ENCODE measurements at places on chromosomes 5 and 9.

GRCh38 chr5:33283243-33283642 is 157.5 kb upstream of the TARS1 start:
- DNase-seq: no peak

DNA sequence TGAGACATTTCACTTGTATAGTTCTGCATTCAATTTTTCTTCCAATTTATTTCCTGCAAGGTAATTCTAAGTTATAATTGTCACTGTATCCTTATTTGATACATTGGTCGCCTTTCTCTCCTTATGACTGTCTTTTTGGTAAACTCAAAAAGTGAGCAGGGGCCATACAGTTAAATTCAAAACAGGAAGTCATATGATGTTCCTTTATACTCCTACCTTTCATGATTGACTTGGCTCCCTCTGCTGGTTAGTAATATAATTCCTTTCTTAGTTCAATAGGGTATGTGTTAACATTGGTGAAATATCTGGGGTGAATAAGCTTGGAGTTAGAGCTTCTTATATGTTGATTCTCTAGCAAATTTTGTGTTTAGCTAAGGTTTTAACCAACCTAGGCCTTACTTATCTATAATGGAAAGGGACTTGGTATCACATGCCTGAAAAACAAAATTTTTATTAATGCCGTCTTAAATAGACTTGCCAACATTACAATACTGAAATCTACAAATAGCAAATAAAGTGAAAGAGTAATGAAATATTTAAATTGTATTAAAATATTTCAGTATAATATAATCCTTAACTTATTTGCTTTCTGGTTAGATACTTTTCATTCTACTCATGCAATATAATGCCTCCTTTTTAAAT is 6.0 kb upstream of the NIPBL start:
- no peak for DNase-seq

- DNase-seq: no peak
Measured at GRCh38 chr9:129471201-129472019, 149.5 kb downstream of the C9orf50 start.

DNA sequence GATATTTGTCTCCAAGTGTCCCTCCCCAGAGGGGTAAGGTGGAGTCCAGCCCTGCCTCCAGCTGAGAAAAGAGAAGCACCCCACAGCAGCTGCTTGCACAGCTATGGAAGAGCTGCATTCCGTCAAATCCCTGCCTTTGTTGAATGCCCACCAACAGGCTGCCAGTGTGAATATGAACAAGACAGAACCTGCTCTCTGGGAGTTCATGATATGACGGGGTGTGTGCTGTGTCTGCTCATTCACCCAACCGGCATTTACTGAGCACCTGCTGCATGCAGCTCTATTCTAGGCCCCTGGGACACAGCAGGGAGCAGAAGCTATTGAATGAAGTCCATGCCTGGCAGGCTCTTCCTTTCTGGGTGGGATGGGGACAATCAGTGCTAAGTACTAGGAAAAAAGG is 238.8 kb downstream of the GADD45G start:
- DNase-seq: no peak

- DNase-seq: no peak
Measured at GRCh38 chr9:118362123-118362522, 657.9 kb downstream of the TLR4 start.

GRCh38 chr5:27474047-27474309 is 435.6 kb upstream of the CDH9 start:
- no peak for DNase-seq

- no peak for DNase-seq
Measured at GRCh38 chr5:151344088-151344487, 3.3 kb downstream of the SLC36A2 start.

GRCh38 chr9:70988551-70988950 is 132.9 kb downstream of the TRPM3 start:
- DNase-seq: no peak

- DNase-seq: no peak
Measured at GRCh38 chr5:150485693-150486401, 22.1 kb upstream of the NDST1 start.

DNA sequence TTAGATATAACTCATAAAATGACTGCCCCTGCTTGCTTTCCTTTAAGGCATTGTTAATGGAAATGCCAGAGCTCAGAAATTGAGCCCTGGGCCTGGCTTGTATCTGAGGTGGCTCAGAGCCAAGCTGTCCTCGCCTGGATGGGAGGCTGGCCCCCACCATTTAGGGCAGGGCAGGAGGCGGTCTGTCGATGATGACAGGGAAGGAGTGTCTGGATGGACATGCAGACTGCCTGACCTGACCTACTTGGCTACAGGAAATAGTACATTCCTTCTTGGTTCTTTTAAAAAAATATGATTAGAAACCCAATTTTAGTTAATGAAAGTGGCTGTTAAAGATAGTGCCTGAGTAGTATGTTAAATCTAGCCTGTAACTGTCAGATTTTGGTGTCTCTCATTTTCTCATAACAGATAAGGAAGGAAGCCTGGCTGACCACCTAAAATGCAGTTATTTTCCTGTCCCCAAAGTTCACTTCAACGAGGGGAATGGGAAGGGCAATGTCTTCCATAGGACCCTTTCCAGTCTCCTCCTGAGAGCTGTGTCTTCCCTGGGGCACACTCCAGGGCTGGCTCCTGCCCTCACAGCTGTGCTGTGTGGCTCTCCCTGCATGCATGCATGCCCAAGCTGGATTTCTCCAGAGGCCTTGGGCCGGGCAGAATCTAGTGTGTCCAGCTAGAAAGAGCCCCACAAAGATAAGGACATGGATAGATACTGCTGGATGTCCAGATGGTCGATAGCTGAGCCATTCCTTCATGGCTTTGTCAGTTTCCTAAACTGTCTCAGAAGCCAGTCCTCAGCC is 42.3 kb downstream of the MACROH2A1 start:
- DNase-seq: no peak

DNA sequence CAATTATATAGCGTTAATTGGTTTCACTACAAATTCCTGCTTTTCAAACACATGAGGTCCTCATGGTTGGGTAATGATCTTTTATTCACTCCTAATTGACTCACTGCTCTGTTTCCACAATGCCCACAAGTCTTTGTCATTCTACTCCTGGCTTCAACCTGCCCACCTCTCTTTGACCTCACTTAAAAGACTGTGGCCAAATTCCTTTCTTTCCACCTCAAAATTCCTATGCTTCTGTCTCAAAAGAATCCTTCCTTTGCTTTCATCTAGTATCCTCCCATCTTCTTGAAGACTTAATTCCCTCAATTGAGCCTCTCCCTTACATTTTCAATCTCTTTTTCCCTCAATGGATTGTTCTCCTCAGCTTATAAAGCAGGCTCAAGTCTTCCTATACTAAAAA is 4.9 kb downstream of the APBA1 start:
- DNase-seq: no peak

DNA sequence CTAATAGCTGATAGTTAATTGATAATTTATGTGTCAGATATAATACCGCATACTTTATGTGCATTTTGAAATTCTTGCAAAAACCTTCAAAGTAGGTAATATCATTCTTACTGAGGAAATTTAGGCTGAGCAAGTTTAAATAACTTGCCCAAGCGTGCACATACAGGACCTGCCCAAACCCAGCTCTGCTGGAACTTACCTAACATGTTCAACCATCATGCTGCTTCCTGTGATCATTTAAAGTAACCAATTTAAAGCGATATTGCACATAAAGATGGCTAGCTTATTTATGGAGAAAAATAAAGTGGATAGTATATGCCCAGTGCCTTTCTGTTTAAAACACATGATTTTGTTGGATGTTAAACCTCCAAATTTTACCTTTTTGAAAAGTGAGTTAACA is 4.3 kb downstream of the FAM174A start:
- no peak for DNase-seq

GRCh38 chr5:74761241-74761640 is 5.7 kb downstream of the GFM2 start:
- DNase-seq: no peak

All from stimulated activated CD8-positive, alpha-beta memory T cell treated with anti-CD3 and anti-CD28 coated beads, Interleukin-4, amount 100 ng/mL, for 4 hours (primary cell).